ENCODE measurements at places on chromosomes 4 and X.

GRCh38 chr4:41076481-41076880, 137.9 kb downstream of the APBB2 start:
- DNase-seq, result no peak

DNA sequence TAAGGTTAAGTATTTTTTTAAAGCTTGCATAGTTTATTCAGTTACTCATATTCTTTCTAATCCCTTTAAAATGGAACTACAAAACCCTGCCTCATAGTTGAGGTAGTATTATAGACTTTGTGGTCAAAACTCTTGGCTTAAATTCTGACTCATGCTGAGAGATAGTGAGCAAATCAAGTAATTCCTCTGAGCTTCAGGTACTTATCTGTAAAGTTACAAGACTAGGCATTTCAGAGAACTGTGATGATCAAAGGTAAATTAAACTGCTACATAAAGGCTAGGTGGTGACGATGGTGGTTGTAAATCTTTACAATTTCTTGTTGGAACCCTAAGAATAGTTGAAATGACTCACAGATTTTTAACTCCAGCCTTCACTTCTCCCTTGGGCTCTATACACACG, 3.2 kb upstream of the CLOCK start:
- DNase-seq, result peak; percentile 93

- no peak for DNase-seq
These were observed 878.1 kb downstream of the RAPGEF2 start for GRCh38 chr4:159980826-159981468.

- DNase-seq, result peak; percentile 37
These were observed 577.4 kb upstream of the INTU start for GRCh38 chr4:127055357-127055756.

DNA sequence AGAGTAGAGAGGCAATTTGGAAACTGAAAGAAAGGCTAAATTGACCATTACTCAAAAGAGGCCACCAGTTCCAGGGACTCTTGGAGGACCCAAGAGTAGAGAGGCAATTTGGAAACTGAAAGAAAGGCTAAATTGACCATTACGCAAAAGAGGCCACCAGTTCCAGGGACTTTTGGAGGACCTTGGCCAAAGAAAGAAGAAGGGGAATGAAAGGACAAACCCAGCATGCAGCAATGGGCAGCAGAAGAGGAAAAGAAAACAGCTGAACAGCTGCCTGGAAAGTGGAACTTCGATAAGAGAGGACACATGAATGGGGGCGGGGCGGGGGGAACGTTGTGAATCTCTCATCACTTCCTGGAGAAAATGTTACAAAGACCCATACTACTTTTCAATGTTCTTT, 80.8 kb downstream of the PALLD start:
- no peak for DNase-seq

DNA sequence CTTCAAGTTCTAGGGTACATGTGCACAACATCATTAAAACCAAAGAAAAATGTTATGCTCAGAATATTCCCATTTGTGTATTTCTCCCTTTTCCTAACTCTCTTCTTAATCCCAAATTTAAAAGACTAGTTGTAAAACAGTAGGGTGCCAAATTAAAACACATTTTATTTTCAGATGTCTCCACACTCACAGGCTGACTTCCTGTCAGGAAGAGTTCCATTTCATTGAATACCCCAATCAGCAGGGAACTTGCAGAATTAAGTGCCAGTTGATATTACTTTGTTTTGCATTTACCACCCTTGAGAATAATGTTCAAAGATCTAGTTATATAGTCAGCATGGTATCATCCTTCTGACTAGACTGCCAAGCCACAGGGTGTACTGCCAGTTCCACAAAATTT, 207.9 kb downstream of the MAB21L2 start:
- DNase-seq, result no peak

DNA sequence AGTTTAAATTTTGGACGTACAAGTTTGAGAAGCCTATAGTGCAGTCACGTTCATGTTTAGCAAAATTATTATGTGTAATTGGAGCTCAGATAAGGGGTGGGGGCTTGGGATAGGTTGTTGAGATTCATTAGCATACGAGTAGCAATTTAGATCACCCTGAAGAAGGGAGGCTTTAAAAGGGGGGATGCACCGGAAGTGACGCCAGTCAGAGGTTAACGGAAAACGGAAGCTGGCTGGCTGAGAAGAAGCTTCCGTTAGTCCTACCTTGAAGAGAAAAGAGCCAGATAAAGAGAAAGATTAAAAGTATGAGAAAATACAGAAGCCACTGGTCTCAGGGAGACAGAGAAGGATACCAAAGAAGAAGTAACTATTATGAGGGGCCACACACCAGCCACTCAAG, 1.1 kb upstream of the NXT2 start:
- DNase-seq, result no peak

- no peak for DNase-seq
These were observed 162.4 kb downstream of the ASB9 start for GRCh38 chrX:15107367-15107988.

- no peak for DNase-seq
These were observed 27.9 kb downstream of the CAMK2D start for GRCh38 chr4:113733685-113734084.

- no peak for DNase-seq
These were observed 105.9 kb downstream of the SHROOM4 start for GRCh38 chrX:50707955-50708699.

DNA sequence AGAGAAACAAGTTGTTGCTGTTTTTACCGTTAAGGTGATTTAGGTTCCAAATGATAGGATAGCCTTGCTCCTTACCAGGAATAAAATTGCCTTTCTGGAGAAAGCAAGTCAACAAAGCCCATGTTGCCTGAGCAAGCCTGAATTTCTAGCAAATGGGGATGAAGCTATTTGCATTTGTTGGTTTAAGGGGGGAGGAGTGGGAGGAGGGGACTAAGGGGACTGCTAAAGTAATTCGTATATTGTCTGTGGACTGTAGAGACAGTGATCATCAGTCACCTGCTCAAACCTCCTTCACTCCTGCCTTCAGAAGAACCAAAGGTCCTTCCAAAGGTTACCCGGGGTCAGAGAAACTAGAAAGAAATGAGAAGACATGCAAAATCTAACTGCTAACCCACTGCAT, 65.8 kb downstream of the SCML2 start:
- no peak for DNase-seq

- no peak for DNase-seq
These were observed 15.0 kb upstream of the ARSF start for GRCh38 chrX:3026074-3026815.

GRCh38 chrX:123964156-123964834, 2.8 kb downstream of the STAG2 start:
- DNase-seq, result peak; percentile 50

DNA sequence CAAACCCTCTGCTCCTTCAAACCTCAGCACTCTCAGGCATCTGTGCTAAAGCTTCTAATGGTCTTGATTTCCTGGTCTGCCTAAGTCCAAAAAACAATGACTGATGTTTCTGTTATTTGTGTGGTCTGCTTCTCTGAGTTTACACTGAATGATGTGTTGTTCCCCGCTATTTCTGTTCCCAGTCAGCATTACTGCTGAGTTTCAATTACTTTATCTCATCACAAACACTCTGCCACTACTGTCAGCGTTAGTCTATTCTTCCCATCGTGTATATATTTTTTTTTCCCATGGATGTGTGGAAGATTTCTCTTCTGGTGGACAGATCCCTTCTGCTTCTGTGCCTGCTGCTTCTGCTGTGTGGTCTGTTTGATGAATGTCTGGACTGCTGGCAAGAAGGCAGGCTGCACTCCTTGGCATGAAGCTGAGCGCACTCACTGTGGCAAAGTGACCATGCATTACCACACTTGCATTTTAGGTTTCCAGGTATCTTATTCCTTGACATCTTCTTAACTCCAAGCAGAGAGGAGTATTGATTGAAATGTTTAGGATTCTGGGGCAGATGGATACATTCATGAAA, 106.9 kb upstream of the PAQR3 start:
- no peak for DNase-seq

All from iris pigment epithelial cell (primary cell).